NCI-H187 treated with DMSO at 0.1 percent for 48 hours (cell line): ENCODE measurements at places on chromosomes 3 and 15.

- peak; percentile 32 for DNase-seq
Observed at GRCh38 chr3:170425491-170426239, 7.0 kb downstream of the CLDN11 start.

DNA sequence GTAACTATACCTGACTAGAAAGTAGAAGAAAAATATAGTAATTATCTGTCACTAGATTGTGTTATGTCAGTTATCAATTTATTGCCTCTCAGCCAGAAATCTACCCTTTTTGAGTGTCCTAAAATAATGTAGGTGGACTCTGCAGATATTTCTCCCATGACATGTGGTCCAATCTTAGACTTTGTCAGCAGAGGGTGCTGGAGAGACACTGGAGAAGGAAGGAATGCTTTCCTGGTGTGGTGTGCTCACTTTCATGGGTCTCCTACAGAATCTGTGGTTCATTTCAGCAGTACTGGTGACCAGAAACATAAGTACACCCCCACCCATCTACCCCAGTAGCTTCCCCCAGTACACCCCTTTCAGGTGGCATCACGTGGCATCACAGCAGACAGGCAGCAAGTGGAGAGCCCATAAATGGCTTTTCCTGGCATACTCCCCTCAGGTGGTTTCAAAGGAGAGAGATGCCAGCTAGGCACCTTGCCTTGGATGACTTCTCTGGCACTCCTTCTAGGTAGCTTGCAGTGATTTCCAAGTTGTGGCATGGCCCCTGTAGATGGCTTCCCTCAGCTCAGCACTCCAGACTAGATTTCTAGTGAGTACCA, 114.7 kb downstream of the GADL1 start:
- no peak for DNase-seq

DNA sequence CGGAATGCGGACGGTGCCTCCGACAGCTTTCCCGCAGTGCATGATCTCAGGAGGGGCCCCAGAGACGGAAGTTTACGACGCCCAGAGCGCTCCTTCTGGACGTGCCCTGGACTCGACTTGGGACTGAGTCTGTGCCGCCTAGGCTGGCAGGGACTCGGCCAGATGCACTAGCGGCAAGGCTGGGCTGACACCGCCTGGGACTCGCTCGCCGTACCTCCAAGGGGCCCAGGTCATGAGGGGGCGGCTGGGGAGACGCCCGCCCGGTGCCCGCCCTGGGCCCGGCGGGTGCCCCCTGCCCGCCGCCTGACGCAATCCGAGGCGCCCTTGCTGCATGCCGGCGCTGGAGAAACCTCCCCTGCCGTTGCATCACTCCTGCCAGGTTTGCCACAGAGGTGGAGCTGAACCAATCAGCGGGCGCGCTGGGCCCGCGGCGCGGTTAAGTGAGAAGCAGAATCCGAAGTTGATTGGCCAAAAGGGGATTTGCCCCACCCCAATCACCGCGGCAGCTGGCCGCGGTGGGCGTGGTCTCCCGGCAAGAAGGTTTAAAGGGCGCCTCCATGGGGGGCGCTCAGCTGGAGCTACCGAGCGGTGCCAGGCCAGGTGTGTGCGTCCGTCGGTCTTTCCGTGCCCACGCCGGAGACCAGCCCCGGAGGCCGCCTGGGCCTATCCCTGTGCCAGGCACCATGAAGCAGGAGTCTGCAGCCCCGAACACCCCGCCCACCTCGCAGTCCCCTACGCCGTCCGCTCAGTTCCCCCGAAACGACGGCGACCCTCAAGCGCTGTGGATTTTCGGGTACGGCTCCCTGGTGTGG, at the start of gene CHAC1:
Gene CHAC1, plus strand, starts transcription at position 571 of the 812 bp plus-strand sequence. Its CDS starts 113 bp downstream, at position 684.
- peak; percentile 61 for DNase-seq

DNA sequence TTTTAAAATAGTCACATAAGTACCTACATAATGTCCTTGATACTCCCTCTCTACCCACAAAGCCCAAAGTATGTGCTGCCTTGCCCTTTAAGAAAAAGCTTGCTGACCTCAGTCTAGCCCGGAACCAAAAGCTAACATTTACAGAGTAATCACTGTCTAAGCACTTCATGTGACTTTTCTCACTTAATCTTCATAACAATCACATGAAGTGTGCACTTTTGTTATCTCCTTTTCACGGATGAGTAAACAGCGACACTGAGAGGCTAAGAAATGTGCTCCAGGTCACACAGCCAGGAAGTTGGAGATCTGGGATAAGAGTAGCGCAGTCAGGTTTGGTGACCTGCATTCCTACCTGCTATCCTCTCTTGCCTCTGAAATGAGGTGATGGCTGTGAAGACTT, 194.0 kb downstream of the ITPR1 start:
- peak; percentile 22 for DNase-seq

DNA sequence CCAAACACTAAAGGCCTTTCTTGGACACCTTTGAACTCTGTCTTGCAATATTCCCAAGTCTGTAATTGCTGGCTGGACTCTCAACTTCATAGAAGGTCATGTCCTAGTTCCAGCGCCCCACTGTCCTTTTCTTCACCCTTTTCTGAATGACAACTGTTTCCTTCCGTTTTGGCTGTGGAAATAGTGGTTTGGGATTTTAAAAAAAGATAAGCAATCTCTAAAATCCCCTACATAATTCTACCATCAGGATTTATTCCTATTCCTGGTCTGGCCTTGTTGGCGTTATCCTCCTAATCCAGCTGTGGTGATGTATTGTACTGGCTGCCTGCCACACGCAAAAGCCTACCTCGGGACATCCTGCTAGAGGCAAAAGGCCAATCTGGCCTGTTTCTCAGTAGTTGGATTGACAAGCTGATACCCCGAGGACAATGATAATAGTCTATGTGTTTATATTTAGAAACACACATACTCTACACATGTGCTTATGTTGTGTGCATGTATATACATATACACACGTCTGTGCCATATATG, 440.3 kb upstream of the DPH6 start:
- DNase-seq = no peak

GRCh38 chr3:111691293-111691909, 96.3 kb upstream of the ZBED2 start:
- DNase-seq = no peak

- no peak for DNase-seq
Observed at GRCh38 chr3:5889374-5889773, 701.9 kb downstream of the EDEM1 start.

- DNase-seq = no peak
Observed at GRCh38 chr3:55801068-55801467, 314.0 kb upstream of the WNT5A start.

DNA sequence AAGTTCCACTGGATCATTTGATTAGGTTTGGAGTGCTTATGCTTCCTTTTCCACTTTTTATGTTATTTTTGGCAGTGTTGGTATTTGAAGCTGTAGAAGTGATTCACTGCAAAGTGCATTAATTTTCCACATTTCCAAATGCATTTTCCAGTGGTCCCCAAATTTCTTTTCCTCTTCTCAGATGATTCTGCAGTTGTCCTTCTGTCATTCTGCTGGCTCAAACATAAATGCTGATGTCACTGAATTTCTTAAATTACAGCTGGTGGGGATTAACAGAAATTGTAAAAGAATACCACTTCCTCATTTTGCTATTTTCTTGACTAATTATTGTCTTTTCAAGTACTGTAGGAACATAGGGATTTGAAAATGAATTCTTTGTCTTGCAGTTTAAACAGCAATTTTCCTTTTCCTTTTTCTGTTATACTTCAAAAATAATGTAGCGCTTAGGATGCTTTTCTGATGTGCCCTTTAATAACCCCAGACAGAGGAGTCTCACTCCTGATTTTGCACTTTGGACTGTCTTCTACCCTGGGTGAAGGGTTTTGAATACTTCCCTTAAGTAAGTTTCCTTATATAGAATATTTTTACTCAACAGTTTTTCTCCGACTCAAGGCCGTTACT, 25.0 kb downstream of the MITF start:
- no peak for DNase-seq

DNA sequence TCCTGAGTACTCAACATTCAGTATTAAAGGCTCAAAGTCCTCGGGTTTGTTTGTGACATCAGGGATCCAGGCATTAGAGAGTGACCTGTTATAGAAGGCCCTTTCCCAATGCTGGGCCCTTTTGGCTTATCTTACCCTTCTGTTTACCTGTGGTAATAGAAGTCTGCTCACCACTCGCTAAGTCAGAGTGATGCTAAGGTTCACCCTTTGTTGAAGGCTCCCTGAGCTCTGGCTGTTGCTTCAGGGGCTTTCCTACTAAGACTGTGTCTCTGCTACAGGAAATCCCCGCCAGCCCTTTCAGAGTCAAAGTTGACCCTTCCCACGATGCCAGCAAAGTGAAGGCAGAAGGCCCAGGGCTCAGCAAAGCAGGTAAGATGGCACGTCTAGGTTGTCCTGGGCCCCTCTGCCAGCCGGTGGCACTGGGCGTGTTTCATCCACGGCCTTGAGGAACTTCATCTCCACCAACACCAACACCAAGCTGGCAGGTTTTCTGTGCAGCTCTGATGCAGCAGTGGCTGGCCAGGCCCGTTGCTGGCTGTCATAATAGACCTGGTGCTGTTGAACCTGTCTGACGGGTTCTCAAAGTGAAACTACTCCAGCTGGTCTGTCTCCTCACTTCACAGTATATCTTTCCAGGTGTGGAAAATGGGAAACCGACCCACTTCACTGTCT, 99.1 kb downstream of the DNASE1L3 start:
- DNase-seq = no peak

GRCh38 chr15:85380812-85381642, 624 bp downstream of the AKAP13 start:
- no peak for DNase-seq

GRCh38 chr3:50371133-50371685, 11.9 kb upstream of the TMEM115 start:
- DNase-seq = no peak
